AML-193 (cell line): ENCODE measurements at places on chromosomes 7 and 10.
A peak's percentile ranks its signal among the peaks of the same experiment; 100 is the strongest.

- no peak for DNase-seq
Observed at GRCh38 chr7:69840248-69840647, 242.0 kb downstream of the AUTS2 start.

DNA sequence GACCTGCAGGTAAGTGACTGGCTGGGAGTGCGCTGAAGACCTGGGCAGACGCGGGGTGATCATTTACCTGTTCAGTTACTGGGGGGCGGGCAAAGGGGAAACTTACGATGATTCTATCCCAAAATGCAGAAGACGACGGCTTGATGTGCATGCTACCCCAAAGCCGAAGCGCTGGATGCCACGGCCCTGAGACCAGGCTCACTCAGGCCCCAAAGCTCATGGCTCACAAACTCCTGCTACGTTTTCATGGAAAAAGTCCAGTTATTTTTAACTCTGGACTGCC is 200.6 kb downstream of the DIP2C start:
- no peak for DNase-seq

DNA sequence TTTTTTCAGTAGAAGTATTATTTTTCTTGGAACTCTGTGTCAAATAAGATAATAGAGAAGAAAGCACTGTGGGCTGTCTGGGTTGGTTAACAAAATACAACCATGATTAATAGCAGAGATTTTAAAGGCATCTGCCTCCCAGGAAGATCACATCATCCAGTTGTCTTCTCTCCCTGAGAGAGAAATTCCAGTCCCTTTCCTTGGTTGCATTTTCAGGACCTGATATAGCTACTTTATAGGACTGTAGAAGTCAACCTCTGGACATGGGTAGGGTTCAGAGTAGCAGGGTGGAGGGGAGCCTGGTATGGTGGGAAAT is 309.9 kb upstream of the IGFBP3 start:
- no peak for DNase-seq

GRCh38 chr7:92158660-92159575 is 20.0 kb downstream of the LRRD1 start:
- DNase-seq: no peak

- peak; percentile 60 for DNase-seq
Observed at GRCh38 chr7:12686234-12686890, 1.1 kb upstream of the ARL4A start.

- peak; percentile 98 for DNase-seq
Observed at GRCh38 chr10:114024876-114025610, 18.6 kb upstream of the ADRB1 start.

GRCh38 chr7:17986851-17987250 is 40.8 kb downstream of the PRPS1L1 start:
- DNase-seq: no peak

DNA sequence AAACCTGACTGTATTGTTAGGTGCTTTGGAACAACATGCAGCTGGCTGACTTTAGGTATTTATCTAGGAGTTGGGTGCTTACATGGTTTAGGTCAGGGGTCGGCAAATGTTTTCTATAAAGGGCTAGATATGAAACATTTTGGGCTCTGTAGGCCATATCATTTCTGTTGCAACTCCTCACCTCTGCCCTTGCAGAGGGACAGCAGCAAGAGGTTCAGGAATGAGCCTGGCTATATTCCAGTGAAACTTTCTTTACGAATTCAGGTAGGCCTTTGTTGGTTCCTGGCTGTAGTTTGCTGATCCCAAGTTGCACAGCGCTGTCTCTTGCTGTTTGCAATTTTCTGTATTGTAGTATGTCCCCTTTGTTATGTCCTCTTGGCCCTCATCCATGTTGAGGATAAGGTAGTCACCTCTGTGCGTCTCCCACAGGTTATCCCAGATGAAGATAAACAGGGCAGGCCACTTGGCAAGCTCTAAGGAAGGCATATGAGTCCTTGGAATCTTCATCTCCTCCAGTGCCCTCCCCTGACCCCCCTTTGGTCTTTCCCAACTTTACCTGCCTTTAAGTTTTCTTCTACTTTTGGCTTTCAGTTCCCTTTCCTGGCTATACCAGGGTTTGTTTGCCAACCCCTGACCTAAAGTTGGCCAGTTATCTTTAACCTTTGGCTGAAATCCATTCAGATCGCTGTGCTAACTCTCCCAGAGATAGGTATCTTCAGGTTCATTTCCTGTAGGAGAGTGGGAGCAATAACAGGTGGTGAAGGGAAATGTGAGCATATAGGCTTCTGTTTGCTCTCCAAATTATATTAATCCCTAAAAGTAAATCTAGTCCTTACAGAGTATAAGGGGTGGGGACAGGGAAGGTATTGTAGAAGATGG is 36.1 kb downstream of the SGPL1 start:
- DNase-seq: no peak

- no peak for DNase-seq
Observed at GRCh38 chr7:94174375-94174774, 170.2 kb upstream of the BET1 start.

- no peak for DNase-seq
Observed at GRCh38 chr10:1648648-1649047, 88.7 kb downstream of the ADARB2 start.

DNA sequence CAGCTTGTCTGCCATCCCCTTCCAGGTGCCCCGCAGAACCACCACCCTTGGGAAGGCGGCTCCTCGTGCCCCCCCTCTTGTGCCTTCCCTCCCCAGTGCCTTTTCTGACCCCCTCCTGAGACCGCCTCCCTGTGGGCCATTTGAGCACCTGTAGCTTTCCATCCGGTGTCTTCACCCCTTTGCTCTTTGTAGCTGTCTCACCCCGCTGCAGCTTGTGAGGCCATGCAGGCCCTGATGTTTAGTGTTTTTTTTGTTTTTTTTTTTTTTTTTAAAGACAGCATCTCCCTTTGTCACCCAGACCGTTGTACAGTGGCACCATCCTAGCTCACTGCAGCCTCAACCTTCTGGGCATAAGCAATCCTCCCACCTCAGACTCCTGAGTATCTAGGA is 52.5 kb downstream of the CUX1 start:
- DNase-seq: no peak

DNA sequence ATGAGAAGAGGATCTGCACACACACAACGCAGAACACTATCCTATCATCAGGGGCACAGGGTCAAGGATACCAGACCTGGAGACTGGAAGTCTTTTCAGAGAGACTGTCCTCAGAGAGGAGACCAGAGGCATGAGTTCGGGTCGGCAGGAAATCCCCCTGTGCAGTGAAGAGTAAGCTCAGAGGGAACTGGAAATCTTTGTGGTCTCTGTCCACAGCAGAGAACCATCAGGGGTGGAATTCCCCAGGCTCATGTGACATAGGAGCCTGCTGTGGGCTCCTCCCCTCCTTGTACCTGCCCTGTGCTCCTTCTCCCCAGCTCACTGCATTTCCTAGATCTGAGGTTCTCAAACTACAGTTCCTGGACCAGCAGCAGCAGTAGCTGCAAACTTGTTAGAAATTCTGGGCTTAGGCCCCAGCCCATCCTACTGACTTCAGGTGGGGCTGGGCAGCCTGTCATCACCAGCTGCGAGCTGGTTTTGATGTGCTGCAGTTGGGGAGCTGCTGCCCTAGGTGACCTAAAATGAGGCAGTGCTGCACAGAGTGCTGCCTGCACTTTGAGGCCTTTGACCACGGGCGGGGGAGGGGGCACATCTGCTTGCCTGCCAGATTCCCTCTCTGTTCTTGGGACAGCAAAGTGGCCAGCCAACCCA is 2.4 kb downstream of the ZMIZ2 start:
- no peak for DNase-seq

GRCh38 chr10:55786461-55787050 is 574.5 kb downstream of the ZWINT start:
- no peak for DNase-seq

GRCh38 chr7:73681031-73681430 is 2.2 kb downstream of the DNAJC30 start:
- DNase-seq: no peak

GRCh38 chr10:49534670-49535381 is 4.1 kb downstream of the ERCC6 start:
- DNase-seq: peak; percentile 12

- DNase-seq: no peak
Observed at GRCh38 chr10:7857262-7857661, 39.0 kb downstream of the TAF3 start.

DNA sequence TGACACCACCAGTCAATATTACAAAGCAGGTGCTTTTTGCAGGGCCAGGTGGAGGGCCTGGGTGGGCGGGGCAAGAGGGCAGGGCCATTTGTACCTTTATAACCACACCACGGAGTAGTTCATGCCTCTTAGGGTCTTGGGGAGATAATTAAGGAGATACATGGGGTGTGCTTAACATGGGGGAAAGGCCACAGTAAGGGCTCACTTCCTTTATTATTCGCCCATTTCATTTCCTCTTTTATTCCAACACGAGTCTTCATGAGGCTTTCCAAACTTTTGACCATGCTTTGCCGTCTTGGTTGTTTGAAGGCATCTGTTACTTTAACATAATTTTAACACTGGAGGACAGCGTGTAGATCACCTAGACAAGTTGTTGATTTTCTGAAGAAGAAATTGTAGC is 33.3 kb upstream of the LYZL2 start:
- no peak for DNase-seq

GRCh38 chr7:66880053-66880452 is 41.0 kb upstream of the TMEM248 start:
- no peak for DNase-seq

DNA sequence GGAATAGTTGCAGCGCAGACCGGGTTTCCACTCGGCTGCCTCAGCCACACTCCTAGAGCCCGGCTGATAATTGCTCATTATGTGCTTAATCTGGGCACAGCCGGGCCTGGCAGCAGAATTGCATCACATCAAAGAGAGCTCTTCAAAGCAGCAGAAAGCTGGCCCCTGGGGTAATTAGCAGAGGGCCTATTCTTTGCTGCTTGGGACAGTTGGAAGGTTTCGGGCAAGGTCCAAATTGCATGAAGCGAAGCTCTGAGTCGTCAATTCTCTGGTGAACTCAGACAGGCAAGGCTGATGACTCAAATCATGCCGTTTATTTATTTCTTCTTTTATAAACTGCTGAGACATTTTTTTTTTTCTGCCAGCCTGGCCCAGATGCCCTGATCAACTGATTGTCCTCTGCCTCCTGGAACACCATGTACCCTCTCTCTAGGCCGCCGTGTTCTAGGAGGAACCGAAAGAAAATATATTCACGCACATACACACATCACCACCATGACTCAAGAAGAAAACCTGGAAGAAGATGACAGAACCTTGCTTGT is 242.2 kb downstream of the RAB11FIP2 start:
- DNase-seq: no peak

- DNase-seq: no peak
Observed at GRCh38 chr10:127067542-127068194, 128.7 kb downstream of the INSYN2A start.

- DNase-seq: no peak
Observed at GRCh38 chr7:116806046-116806944, 56.1 kb upstream of the CAPZA2 start.

- DNase-seq: no peak
Observed at GRCh38 chr10:34580643-34581042, 234.5 kb downstream of the PARD3 start.

- DNase-seq: no peak
Observed at GRCh38 chr10:110619514-110620397, 24.4 kb upstream of the RBM20 start.

GRCh38 chr10:116833986-116834985 is 15.0 kb upstream of the ENO4 start:
- no peak for DNase-seq

DNA sequence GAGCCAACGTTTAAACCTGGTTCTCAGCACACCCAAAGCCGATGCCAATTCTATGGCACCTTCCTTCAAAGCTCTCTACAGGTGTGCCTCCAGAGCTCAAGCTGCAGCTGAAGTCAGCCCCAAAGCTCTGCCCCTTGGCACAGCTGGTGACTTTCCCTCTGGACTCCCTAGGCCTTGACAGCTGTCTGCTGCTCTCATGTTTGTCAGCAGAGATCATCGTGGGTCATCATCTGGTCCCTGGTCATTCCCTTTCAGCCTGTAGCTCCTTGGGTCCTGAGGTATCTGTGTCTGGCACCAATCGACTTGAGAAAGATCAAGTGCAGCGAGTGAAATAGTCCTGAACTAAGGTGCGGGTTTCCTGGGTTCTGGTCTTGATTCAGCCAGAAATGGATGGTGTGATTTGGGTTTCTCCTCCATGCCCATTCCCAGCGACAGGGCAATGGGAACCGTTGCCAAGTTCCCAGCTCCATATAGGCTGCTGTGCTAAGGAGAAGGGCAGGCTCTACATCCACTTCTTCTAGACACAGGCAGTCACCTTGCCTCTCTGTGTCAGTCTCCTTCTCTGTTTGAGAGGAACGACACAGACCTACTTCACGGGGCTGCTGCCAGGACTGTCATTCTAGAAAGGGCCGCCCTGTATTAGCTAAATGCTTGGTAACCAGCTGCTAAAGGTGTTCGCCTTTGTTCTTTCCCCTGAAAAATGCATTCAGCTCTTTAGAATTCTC is 3.6 kb downstream of the PKD1L1 start:
- DNase-seq: no peak

- DNase-seq: no peak
Observed at GRCh38 chr7:2037808-2038522, 194.8 kb downstream of the MAD1L1 start.

GRCh38 chr7:97835296-97836138 is 36.7 kb downstream of the ASNS start:
- DNase-seq: peak; percentile 53

DNA sequence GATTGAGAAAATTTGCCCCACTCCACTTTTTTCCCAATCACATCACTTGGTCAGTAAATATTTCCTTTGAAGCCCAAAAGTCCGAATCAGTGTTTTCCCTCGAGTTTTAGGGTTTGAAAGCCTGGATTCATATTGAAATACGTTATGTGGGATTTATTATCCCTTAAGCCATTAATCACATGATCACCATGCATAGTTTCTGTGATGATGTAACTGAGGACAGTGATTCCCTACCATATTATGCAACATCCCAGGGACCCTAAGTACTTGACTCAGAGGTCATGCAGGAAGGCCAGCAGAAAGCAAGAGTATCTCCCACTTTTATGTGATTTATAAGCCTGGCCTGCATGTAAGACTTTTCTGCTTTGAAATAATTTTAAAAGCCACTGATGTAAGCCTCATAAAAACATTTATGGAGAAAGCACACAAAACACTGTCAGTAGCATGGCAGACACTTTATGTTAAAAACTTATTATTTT is 630.6 kb upstream of the ZWINT start:
- DNase-seq: no peak

GRCh38 chr7:105487579-105488571 is 34.2 kb downstream of the PUS7 start:
- DNase-seq: peak; percentile 4

- no peak for DNase-seq
Observed at GRCh38 chr7:22363756-22364422, 6.9 kb upstream of the RAPGEF5 start.
